ENCODE measurements at places on chromosomes 4 and X.

GRCh38 chr4:15469402-15470127 is at the start of gene CC2D2A:
CC2D2A (plus strand) TSS chr4:15469882; CDS start chr4:15475933, 6,051 bp downstream.
- DNase-seq, result peak; percentile 56

GRCh38 chrX:10156199-10157031 is at the start of gene CLCN4:
CLCN4 (plus strand) TSS chrX:10156975; CDS start chrX:10185033, 28,058 bp downstream.
- DNase-seq, result peak; percentile 31

DNA sequence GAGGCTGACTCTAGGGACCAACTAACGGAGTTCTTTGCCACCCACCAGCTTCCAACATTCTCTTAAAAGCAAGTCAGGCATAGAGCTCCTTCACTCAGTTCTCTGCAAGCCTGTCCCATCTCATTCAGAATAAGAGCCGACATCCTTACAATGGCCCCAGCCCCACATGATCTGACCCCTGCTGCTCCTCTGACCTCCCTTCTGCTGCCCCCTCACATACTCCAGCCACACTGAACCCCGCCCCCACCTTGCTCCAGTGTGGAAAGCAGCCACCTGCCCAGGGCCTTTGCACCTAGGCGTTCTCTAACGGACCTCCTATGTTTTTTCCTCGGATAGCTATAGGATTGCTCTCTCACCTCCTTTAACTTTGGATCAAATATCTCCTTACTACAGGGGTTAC is 143.2 kb upstream of the ETNPPL start:
- DNase-seq, result no peak

DNA sequence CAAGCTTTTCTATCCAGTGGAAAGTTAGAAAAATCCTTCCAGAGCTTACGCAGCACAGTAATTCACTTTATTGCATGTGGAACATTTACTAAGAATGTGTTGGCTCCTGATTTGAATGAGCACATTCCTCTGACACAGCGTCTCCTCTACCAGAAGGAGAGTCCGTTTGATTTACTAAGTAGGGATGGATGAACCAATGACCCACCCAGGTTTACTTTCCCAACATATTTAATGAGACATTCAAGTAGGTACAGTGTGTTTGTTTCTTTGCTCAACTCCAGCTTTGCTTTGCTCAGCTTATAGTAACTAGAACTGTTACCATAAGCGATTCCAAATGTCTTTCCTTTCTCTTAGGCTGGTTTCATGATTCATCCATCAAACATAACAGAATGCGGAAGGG is 161.7 kb downstream of the SMARCA1 start:
- no peak for DNase-seq

GRCh38 chrX:109954333-109954732 is 48.6 kb upstream of the TMEM164 start:
- no peak for DNase-seq

GRCh38 chrX:101219864-101220346 is 319 bp downstream of the DRP2 start:
- peak; percentile 14 for DNase-seq

DNA sequence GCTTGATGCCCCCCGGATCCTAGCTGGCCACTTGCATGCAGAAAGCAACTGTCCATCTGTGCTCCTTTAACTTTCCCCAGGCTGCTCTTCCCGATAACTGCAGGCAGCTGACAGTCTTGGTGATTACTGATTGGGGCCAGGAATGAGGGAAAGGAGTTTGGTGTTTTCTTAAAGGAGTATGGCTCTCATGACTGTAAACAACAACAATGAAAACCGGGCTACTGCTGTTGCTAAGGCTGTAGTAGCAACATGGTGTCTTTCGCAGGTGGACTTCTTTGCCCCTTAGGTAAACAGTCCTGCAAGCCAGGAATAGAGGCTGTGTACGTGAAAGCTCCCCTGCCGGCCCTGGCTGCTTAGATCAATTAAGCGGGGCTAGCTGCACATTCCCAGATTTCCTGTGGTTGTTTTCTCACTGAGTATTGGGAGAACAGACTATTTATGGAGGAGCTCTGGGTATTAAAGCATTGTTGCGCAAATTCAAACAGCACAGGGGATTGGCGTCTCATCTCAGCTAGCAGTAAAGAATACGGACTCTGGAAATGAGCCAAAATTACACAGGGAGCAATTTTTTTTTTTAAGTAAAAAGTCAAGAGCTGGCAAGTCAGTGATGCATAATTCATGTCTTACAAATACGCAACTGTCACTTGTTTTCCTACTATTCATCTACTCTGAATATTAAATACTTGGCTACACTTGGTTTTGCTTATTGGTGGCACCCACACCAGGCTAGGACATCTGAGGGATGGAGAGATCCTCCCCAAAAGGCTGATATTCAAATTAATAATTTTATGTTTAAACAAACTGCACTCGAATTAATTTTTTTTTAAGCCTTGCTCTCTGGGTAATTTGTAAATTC is 61.6 kb upstream of the NAP1L5 start:
- DNase-seq, result no peak

GRCh38 chr4:47484168-47484567 is 907 bp upstream of the ATP10D start:
- DNase-seq, result no peak

GRCh38 chr4:123349421-123350190 is 47.0 kb upstream of the SPRY1 start:
- peak; percentile 81 for DNase-seq

DNA sequence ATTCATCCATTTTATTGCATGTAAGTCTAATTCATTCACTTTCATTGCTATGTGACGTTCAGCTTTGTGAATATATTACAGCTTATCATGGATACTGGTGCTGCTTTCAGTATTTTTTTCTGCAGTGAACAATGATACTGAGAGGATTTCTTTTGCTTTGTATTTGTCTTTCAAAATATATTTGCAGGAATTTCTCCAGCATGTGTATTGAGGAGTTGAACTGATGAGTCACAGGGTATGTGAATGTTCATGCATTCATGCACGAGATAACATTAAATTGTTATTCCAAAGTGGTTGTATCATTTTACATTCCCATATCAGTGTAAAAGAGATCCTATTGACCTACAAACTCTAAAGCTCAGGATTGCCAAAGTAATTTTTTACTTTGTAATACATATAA is 283.8 kb upstream of the ARSJ start:
- DNase-seq, result no peak

GRCh38 chrX:34586936-34587335 is 70.1 kb downstream of the TMEM47 start:
- DNase-seq, result no peak

- no peak for DNase-seq
These were observed 1.5 kb upstream of the GRSF1 start for GRCh38 chr4:70841211-70841610.

GRCh38 chr4:16125571-16126445 is 42.0 kb upstream of the PROM1 start:
- DNase-seq, result no peak

GRCh38 chrX:508163-508562 is 121.5 kb upstream of the PPP2R3B start:
- DNase-seq, result no peak

DNA sequence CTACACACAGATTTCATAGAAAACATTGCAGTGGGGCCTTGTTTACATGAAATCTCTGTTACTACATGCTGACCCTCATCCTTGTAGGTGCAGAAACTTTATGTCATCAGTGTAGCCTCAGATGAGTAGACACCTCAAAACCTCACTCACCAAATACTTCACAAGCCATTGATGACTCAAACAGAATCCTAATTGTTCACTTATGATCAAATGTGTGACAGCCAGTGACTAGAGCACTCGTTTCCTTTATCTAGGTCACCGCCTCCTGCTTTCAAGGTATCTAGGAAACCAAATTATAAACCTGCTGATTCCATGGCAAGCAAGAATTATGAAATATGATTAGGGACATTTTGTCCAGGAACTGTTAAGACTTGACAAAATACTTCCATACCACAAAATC is 255.8 kb upstream of the GPRIN3 start:
- DNase-seq, result peak; percentile 31

DNA sequence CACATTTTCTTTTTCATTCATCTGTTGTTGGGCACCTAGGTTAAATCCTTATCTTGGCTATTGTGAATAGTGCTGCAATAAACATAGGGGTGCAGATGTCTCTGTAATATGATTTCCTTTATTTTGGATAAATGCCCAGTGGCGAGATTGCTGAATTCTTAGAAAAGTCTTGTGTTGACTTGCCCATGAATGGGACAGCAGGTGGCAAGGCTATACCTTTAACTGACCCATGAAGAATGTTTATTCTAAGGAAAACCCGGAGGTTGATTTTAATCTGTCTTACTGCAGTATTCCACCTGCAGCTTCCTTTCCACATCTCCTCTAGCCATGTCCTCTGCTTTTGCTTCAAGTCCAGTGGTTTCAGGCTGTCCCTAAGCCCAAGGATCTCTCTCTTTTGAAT is 220.6 kb downstream of the SNCA start:
- DNase-seq, result no peak

- DNase-seq, result no peak
These were observed 107.6 kb upstream of the FAM9B start for GRCh38 chrX:9141496-9141895.

GRCh38 chr4:127967141-127967775 is 2.1 kb downstream of the ABHD18 start:
- no peak for DNase-seq

- DNase-seq, result no peak
These were observed 29.2 kb downstream of the P2RY8 start for GRCh38 chrX:1507511-1508463.

DNA sequence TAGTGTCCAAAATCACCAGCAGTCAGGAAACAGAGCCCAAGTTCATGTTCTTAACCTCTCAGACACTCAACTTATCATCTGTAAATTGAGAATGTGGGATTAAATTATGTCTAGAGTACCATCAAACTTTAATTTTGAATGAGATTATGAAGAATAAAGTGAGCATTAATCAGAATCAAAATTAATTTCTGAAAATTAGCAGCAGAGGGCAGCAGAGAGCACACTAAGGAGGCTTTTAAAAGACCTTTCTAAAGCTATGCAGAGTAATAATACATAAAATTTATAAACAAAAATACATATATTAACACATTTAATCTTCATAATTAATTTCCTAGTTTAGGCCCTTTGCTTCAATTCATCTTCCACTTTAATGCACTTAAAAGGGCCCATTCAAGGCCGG is 7.1 kb downstream of the TASL start:
- peak; percentile 2 for DNase-seq

- no peak for DNase-seq
These were observed 147.4 kb downstream of the IL15 start for GRCh38 chr4:141783770-141784169.

- DNase-seq, result no peak
These were observed 148.7 kb downstream of the ENOX2 start for GRCh38 chrX:130754353-130754752.

DNA sequence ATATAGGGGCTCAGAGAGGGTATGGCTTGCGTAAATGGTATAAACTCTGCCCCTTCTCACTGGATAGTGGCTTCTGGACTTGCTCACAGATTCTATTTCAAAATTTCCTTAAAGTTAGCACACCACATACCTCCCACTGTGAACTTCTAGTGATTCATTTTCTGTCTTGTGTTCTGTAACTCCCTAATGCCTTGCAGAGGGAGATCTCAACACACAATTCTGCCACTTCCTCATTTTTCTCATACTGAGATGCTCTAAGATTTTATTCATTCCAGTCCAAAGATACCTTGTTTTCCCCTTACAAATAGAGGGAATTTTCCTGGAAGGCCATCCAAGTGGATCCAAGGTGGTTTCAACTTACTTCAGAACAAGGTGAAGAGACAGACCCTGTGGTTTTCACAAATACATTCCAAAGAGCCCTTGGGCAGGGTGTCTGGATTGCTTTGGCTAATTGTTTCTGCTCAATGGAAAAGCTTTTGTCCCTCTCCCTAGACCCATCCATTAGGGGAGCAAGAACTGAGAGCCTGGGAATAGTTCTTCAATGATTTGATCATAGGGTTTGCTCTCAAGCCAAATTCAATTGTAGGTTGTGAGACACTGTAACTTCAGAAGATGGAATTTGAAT is 52.1 kb upstream of the CAPN6 start:
- no peak for DNase-seq

GRCh38 chrX:150503898-150504219 is 64.6 kb upstream of the MTM1 start:
- peak; percentile 10 for DNase-seq

DNA sequence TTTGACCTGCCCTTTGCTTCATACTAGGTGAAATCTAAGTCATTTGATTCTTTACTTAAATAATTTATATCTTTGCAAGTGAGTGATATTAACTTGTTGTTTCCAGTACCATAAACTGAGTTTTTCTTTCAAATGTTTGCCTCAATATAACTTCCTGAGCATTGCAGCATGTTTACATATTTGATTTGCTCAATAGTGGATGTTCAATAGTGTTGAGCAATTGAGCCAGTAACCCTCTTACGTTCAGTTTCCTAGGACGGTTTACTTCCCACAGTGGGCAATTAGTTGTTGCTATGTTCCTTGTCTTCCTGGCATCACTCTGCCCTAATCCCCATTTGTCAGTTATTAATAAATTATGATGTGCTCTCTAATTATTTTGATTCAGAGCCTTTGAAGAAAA is 278.5 kb downstream of the EPHA5 start:
- DNase-seq, result no peak

DNA sequence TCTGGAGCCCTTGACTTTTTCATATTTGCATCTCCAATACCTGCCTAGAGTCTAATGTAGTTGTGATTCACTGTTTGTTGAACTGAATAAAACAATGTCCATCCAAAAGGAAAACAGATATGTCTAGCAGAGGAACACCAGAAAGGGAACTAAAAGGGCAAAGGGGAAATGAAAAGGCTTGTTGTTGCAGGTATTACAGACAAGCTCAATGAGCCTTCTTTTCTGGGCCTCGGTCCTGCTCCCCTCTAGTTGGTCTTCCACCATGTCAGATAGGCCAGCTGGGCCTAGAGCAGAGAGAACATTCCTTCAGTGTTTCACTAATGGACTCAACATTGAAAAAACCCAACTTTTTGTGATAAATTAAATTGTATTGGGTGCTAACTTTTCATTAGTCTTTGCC is 55.4 kb downstream of the ZFX start:
- DNase-seq, result no peak

DNA sequence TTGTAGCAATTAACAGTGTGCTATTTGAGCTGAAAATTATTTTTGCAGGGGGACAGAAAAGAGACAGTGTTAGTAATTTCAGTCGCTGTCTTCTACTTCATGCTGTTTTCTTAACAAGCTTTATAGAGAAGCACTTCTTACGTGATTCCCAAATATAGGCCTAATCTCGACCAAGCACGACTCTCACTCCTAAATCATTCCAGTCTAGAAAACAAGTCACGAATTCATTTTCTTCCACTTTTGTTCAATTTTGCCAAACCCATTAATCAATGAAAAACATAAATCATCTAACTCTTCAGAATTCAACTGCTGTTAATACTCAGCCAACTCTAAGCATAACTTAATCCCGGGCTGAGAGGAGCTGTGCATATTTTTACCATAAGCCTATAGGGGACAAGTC is 21.0 kb upstream of the FHL1 start:
- no peak for DNase-seq

DNA sequence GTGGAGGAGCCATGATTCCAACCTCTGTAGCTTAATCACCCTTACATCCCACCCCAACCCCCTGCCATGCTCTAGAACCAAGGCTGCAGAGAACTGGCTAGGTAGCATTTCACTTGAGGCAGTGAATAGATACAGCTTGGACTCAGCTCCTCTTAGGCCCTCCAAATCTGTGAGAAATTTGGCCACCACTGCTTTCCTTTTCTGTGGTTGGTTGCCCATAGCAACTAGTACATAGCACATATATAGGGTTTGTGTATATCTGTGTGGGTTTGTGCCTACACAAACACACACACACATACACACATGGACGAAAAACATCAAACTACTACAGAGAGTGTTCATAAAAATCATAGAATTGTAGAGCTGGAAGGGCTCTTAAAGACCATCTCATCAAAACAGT is 52.0 kb upstream of the CCDC160 start:
- DNase-seq, result no peak

Data from large intestine (tissue), 12 donors.